ENCODE measurements at places on chromosomes 1 and 21. TPM values are rescaled to one million over a fixed set of nuclear protein-coding genes. Genes with fewer than 3 reads are reported as not detected.

GRCh38 chr1:33441088-33441745 lies 10.3 kb upstream of the PHC2 start:
- DNase-seq = no peak

GRCh38 chr1:185520188-185520920 lies 203.3 kb upstream of the IVNS1ABP start:
- DNase-seq = no peak

GRCh38 chr1:11473491-11474034 lies 5.4 kb upstream of the DISP3 start:
- DNase-seq = no peak

GRCh38 chr1:184493987-184494388 lies 107.2 kb downstream of the C1orf21 start:
- DNase-seq = no peak

The ELF3 gene
- total RNA-seq = 0.56 TPM
